ENCODE measurements at places on chromosomes 3 and 15. TPM values are rescaled to one million over a fixed set of nuclear protein-coding genes. Genes with fewer than 3 reads are reported as not detected.

Gene CILP
- not detected for total RNA-seq

Gene LCMT2
- 4.6 TPM for total RNA-seq

Gene ZMYND10
- total RNA-seq: under 0.01 TPM

Gene SLC9C1
- total RNA-seq: 0.11 TPM

Gene ANKUB1
- total RNA-seq: not detected

Gene GOLGB1
- total RNA-seq: 45.9 TPM

Gene CORO2B
- 0.98 TPM for total RNA-seq
